ENCODE measurements at places on chromosomes 4 and X.

DNA sequence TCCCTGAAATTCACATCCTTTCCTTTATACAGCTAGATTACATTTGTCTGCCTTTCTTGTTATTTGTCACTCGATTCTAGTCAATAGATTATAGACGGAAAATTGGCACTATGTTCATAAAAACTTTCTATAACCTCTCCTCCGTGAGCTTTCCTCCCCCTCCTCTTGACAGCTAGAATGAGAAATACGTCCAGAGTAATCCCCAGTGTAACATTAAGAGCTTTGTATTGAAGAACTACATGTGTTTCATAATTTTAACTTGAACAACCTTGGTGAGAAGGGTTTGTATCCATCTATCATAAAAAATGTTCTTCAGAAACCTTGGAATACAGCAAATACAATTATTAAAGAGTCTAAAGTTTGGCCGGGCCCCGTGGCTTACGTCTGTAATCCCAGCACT lies 1707.4 kb downstream of the PCDH7 start:
- DNase-seq, result no peak

- DNase-seq, result no peak
These were observed 89.5 kb downstream of the HS3ST1 start for GRCh38 chr4:11338956-11339782.

- DNase-seq, result no peak
These were observed 59.2 kb downstream of the NSUN7 start for GRCh38 chr4:40808926-40809457.

DNA sequence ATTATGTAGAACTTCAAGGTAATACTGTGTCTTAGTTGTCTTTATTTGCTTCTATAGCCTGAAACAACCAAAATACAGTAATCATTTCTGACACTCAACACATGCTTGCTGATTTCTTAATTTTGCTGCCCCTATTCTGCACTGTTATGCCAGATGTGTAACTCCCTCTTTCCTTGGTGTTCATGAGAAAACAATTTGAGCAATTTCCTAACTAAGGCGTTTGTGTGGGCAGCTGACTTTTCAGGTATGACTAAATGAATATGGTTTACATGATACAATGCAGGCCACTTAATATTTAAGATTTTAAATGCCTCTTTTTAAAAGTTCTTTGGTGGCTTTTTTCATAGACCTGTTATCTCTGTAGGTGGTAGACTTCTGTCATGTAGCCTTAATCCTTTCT lies 46.1 kb upstream of the CENPE start:
- no peak for DNase-seq

GRCh38 chr4:30753316-30753715 lies 33.1 kb downstream of the PCDH7 start:
- DNase-seq, result no peak
